Endodermal cell (in vitro differentiated cells): ENCODE measurements at places on chromosomes 12 and 14.

DNA sequence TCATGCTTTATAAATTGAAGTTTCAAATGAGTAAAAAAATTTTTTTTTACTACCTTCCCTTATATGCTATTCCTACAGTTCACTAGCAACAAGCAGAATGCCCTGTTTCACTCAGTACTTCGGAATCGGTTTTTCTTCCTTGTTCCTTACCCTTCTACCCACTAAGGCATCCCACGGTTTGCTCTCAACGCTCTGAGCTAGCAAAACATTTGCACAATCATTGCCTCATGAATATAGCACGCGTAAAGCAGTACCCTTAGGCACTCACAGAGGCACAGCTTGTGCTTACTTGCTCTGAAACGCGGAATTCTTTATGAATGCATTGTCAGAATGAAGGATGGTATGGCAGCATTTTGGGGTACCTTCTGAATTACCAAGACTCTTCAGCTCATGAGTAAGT lies 45.0 kb downstream of the PPP1R13B start:
- no peaks in the 10 kb centered on the region for H3K4me1 ChIP-seq
- no peak for DNase-seq
- no peaks in the 10 kb centered on the region for H3K27me3 ChIP-seq
- no peak overlapping the region for H3K27ac ChIP-seq
- no peaks in the 10 kb centered on the region for H3K36me3 ChIP-seq

GRCh38 chr14:61524936-61525292 lies 170.4 kb upstream of the HIF1A start:
- peak overlapping the region; percentile 68 for H3K27ac ChIP-seq
- DNase-seq: peak; percentile 32
- H3K27me3 ChIP-seq: no peaks in the 10 kb centered on the region
- no peaks in the 10 kb centered on the region for H3K36me3 ChIP-seq
- no peak overlapping the region for H3K4me3 ChIP-seq
- no peaks in the 10 kb centered on the region for H3K4me1 ChIP-seq

DNA sequence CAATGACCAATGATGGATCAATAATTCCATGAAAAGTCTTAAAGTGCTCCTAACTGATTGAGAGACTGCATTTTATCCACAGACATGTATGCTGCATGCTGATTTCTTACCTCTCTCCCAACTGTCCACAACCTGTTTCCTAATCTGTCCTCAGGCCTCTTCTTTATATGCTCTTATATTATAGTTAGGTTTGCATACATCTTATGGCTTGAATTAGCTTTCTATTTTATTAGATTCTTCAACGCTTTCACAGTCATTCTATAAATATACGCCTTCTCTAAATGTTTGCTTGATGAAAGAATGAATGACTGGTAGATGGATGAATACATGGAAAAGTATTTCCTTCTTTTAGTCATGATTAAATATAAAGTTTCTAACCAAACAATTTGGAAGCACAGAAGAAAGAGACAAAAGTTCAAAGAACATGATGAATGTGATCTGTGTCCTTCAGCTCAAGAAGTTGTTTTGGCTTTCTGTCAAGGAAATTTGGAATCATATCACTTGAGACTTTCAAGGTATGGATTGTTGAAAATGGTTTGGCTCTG lies 91.8 kb upstream of the NPAS3 start:
- H3K27ac ChIP-seq: no peak overlapping the region
- H3K4me3 ChIP-seq: no peak overlapping the region

- no peaks in the 10 kb centered on the region for H3K27me3 ChIP-seq
- no peak for DNase-seq
- H3K27ac ChIP-seq: no peak overlapping the region
- H3K36me3 ChIP-seq: no peaks in the 10 kb centered on the region
Observed at GRCh38 chr12:78120866-78121560, 290.3 kb downstream of the NAV3 start.

DNA sequence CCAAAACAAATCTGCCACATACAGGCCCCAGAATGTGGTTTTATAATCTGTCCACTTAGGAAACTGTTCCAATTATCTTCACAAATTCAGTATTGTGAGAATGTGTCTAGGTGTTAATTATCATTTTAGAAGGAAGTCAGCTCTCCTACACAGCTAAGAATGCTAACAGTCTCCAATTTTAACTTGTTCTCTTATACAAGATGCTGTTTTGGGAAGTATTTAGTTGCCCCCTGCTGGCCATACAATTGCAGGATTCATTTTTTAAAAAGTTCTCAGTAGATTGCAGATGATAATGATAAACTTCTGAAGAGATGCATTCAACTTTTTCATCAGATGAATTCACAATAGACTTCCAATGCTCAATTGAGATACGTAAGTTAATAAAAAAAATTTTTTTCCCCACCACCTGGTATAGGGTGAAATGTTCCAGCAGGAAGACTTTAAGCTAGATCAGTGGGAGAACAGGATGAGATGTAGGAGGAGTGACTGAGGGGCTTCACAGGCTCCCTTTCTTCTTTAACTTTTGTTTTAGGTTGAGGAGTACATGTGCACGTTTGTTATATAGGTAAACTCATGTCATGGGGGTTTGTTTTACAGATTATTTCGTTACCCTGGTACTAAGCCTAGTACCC lies 27.3 kb upstream of the OSBPL8 start:
- no peaks in the 10 kb centered on the region for H3K27me3 ChIP-seq
- H3K4me3 ChIP-seq: no peak overlapping the region
- no peaks in the 10 kb centered on the region for H3K4me1 ChIP-seq
- no peaks in the 10 kb centered on the region for H3K36me3 ChIP-seq

DNA sequence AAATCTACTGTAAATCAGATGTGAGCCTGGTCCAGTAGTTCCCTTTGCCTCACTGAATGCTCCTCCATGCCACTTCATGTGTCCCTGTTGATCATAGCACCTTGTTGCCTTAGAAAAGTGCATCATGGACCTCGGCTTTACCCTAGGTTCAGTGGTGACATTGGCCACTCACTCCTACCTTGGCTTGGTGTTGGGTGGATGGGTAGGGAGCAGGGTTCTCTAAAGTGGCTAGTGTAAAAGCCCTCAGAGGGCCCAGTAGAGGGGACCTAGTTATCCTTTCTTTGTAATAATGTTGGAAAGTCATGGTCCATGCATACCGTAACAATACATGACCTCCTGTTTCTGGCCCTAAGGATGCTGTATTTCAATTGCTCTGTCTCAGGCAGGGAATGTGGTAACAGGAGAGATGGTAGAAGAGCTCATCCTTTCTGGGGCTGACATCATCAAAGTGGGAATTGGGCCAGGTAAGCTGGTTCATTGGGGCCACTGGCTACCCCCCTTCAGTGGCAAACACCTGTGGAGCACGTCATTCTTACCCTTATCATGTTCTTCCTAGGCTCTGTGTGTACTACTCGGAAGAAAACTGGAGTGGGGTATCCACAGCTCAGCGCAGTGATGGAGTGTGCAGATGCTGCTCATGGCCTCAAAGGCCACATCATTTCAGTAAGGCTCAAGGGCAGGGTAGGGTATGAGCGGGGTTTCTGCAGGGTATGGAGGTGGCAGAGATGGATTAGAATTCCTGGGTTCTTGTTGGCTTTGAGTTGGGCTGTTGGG lies 4.1 kb downstream of the GMPR2 start:
- H3K4me1 ChIP-seq: peaks cover 8% of the 10 kb centered on the region
- H3K36me3 ChIP-seq: peaks cover 59% of the 10 kb centered on the region
- H3K27me3 ChIP-seq: no peaks in the 10 kb centered on the region

DNA sequence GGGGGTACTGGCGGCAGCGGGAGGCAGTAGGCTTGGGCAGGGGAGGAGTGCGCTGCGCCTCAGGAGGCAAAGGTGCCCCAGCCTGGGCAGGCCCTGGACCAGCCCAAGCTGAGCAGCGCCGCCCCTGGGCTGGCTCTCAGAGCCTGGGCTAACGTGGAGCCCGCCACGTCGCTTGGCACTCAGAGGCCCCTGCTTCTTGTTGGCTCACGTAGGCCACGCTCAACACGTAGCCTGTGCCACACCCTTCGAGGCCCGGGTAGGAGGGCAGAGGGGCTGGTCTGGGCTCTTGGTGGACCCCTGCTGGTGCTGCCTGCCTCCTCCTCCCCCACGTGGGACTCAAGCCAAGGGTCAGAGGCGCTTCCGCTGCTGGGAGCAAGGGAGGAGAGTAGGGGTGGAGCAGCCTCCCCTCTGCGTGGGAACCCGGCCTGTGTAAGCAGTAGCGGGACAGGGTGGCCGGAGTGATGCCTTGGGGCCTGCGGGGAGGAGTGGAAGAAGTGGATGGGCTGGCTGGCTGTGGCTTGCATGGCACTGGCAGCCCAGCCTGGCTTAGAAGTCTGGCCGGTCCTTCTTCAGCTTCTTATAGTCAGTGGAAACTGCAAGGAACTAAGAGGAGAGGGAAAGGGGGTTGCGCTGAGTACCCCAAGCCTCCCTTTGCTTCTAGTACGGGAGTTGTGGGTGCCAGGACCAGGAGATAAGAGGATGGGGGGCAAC lies 5.7 kb downstream of the SHMT2 start:
- peaks cover 60% of the 10 kb centered on the region for H3K27me3 ChIP-seq
- H3K4me3 ChIP-seq: no peak overlapping the region
- H3K36me3 ChIP-seq: peaks cover 41% of the 10 kb centered on the region
- H3K4me1 ChIP-seq: peaks cover 16% of the 10 kb centered on the region

DNA sequence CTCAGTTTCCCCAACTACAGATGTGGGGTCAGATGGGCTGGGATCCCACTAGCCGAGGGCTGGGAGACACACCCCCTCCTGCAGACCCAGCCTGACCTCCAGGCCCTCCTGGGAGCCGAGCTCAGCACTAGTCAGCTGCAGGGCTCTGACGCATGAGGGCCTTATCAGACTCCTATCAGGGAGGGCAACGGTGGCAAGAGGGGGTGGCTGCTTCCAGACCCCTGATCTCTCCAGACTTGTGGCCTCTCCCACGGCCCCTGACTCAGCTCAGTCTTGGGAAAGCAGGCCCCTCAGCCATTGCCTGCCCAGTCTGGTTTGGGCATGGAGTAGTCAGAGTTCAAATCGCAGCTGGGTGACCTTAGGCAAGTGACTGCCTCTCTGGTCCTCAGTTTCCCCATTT lies 2.5 kb downstream of the RASAL1 start:
- peaks cover 19% of the 10 kb centered on the region for H3K27me3 ChIP-seq
- H3K27ac ChIP-seq: no peak overlapping the region
- no peak for DNase-seq
- no peaks in the 10 kb centered on the region for H3K36me3 ChIP-seq

GRCh38 chr12:65754290-65754689 lies 70.0 kb upstream of the HMGA2 start:
- no peak for DNase-seq
- no peaks in the 10 kb centered on the region for H3K36me3 ChIP-seq
- peaks cover 33% of the 10 kb centered on the region for H3K4me1 ChIP-seq
- H3K27me3 ChIP-seq: no peaks in the 10 kb centered on the region
- H3K27ac ChIP-seq: no peak overlapping the region
- no peak overlapping the region for H3K4me3 ChIP-seq

DNA sequence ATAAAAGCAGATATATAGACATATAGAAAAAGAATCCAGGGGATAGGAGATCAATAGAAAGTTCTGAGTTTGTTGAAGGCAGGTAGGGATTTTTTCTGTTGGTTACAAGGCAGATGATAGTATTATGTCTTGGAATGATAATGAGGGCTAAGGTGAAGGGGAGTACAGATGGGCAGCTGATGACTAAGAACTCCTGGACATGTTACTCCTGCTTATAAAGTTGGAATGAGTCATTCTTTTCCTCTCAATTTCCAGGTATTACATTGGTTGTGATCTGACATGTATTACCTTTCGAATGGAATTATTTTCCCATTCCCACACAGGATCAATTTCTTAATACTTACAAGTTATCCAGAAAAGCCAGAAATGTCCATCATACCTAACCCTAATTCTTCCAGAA lies 545.2 kb upstream of the MGAT4C start:
- no peak overlapping the region for H3K27ac ChIP-seq
- peak overlapping the region; percentile 31 for H3K4me3 ChIP-seq
- no peaks in the 10 kb centered on the region for H3K27me3 ChIP-seq
- H3K4me1 ChIP-seq: peaks cover 3% of the 10 kb centered on the region
- no peaks in the 10 kb centered on the region for H3K36me3 ChIP-seq

DNA sequence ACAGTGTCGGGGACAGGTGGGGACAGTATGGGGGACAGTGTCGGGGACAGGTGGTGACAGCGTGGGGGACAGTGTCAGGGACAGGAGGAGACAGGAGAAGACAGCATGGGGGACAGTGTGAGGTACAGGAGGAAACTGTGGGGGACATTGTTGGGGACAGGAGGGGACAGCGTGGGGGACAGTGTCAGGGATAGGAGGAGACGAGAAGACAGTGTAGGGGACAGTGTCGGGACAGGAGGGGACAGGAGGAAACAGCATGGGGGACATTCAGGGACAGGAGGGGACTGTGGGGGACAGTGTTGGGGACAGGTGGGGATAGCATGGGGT lies 139.5 kb downstream of the TMEM121 start:
- H3K27ac ChIP-seq: no peak overlapping the region
- H3K27me3 ChIP-seq: no peaks in the 10 kb centered on the region
- no peak for DNase-seq
- no peaks in the 10 kb centered on the region for H3K4me1 ChIP-seq
- H3K4me3 ChIP-seq: no peak overlapping the region

GRCh38 chr12:30813525-30814294 lies 59.0 kb upstream of the CAPRIN2 start:
- H3K36me3 ChIP-seq: no peaks in the 10 kb centered on the region
- DNase-seq: peak; percentile 12
- H3K27ac ChIP-seq: no peak overlapping the region
- H3K27me3 ChIP-seq: no peaks in the 10 kb centered on the region
- no peak overlapping the region for H3K4me3 ChIP-seq
- no peaks in the 10 kb centered on the region for H3K4me1 ChIP-seq

GRCh38 chr12:129381715-129382114 lies 522.1 kb downstream of the TMEM132D start:
- H3K4me3 ChIP-seq: no peak overlapping the region
- H3K27me3 ChIP-seq: no peaks in the 10 kb centered on the region
- no peaks in the 10 kb centered on the region for H3K36me3 ChIP-seq
- DNase-seq: no peak
- H3K4me1 ChIP-seq: no peaks in the 10 kb centered on the region

GRCh38 chr14:96261772-96262655 lies 6.0 kb downstream of the BDKRB1 start:
- no peak overlapping the region for H3K27ac ChIP-seq
- no peaks in the 10 kb centered on the region for H3K4me1 ChIP-seq
- no peak for DNase-seq
- H3K4me3 ChIP-seq: no peak overlapping the region

DNA sequence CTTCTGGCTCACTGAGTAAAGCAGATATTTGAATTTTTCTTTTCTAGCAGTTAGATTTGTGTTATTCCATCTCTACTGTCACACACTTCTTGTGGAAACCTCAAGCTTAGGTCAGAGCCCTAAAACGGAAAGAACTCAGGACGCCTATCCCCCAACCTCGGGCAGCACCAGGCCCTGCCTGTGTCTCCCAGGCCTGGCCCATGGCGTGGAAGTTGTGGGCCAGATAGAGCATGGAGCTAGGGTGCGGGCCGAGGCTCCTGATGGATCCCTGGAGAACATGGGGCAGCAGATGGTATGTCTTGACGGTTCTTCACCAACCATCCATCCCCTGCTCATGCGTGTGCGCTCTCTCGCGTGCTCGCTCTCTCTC lies 20.6 kb downstream of the P2RX4 start:
- no peak for DNase-seq
- H3K27me3 ChIP-seq: no peaks in the 10 kb centered on the region
- no peak overlapping the region for H3K27ac ChIP-seq

DNA sequence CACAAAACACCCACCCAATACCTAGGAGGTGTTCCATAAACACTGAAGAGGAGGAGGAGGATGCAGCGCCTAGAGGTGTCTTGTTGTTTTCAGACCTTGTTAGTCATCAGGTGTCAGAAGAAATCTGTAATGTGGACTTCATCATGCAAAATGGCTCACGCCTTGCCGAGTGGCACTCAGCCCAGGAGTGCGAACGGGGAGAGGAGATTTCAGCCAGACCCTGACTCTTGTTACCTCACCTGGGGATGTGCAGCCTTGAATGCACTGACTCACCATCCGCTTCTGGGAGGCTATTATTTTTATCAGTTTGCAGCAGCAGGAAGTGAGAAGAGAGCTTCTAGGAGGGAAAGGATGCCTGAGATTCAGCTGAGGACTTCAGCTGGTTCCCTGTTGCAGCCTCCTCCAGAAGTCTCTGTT lies 48.2 kb upstream of the PLXNC1 start:
- H3K36me3 ChIP-seq: no peaks in the 10 kb centered on the region
- no peak overlapping the region for H3K27ac ChIP-seq
- H3K4me1 ChIP-seq: peaks cover 12% of the 10 kb centered on the region
